8988T (cell line): ENCODE measurements at places on chromosomes 3 and 15.

GRCh38 chr3:186566772-186567071 is 417 bp downstream of the TBCCD1 start:
- DNase-seq, result no peak

- no peak for DNase-seq
These were observed 343.5 kb downstream of the FOXP1 start for GRCh38 chr3:71240034-71240433.

DNA sequence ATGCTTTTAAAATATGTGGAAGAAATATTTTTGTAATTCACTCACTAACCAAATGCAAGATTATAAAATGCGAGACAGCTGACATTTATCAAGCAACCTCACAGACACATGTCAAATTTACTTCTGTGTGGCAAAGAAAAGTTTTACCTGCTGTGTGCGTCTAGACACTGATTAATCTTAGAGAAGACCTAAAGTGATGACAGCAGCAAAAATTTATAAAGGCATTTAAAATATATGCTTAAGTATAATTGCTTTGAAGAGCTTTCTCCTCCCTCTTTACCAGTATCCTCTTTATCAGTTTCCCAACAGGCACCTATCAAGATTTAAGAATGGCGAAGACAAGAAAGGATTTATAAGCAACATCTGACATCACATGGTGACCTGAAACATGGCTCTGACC is 37.3 kb downstream of the UBP1 start:
- no peak for DNase-seq

GRCh38 chr15:98735895-98736617 is 87.7 kb downstream of the IGF1R start:
- DNase-seq, result no peak

DNA sequence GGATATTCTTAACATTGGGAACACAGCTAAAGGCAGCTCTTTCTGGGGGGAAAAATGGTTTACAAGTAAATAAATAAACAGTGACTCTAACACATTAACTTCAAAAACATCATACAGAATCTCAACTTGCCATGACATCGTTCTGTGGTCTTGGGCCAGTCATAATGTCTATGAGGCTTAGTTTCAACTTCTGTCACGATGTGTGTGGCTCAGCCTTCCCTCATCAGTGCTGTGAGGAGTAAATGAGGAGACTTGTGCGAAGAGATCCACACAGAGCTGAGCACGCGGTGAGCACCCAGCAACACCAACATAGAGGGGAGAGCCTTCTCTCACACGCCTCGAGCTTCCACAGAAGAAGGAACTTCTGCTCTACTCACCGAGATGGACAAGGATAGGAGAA is 49.0 kb downstream of the DZIP1L start:
- no peak for DNase-seq

DNA sequence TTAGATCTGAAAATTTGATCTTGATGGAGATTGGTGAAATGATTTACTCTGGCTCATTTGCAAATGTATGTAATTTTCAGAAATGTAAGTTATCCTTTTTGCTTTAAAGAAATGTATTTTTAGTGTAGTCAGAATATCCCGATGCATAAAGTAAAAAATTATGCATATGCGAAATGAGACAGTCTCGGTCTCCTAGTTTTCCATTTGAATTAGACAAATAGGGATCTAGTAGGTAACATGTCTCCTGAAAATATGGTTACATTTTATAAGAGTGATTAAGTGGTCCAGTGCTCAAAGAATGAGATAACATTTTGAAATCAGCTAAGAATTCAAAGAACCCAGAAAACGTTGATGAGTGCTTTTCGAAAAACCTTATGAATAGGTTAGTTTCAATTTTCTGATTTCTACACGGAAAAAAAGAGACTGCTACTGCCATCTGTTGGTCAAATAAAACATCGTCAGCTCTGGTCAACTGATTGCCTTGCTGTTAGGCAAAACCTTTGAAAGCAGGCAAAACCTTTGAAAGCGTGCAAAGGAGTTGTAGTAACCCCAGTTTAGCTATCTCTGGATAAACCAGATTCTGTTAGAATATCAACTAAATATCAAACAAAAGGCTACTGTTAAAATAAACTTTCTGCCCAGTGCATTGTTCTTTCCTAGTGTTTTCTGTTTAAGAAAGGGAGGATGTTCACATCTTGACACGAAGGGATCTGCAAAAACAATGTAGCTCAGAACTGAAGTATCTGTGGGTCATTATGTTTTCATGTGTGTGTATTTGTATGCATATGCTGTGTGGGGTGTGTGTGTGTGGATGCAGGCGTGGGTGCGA is 59.3 kb upstream of the CHMP2B start:
- DNase-seq, result no peak

GRCh38 chr3:194711286-194711685 is 25.6 kb downstream of the FAM43A start:
- DNase-seq, result no peak

DNA sequence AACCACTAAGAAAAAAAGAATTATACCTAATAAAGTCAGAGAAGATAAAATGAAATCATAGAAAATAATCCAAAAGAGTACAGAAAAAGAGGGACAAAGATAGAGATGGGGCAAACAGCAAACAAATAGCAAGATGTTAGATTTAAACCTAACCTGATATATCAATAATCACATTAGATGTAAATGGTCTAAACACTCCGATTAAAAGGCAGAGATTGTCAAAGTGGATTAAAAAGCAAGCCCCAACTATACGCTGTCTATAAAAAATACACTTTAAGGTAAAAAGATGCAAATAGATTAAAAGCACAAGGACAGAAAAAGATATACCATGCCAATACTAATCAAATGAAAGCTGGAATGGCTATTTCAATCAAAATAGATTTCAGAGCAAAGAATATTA is 16.8 kb downstream of the ADPGK start:
- DNase-seq, result no peak

DNA sequence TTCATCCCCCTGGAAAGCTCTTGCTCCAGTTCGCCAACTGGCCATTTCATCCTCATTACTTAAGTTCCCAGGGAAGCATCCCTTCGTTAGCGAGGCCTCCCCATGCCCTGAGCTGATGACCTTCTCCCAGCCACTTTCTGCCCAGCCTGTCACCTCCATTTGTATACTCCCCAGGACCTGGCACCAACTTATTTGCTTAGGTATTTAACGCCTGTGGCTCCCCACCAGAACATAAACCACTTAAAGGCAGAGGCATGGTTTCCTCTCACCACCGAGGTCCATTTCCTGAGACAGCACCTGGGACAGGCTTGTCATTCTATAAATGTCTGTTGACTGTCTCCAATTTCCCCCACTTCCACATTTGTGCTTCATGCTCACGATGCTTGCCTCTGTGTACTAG is 189.0 kb downstream of the ZNF621 start:
- DNase-seq, result no peak

DNA sequence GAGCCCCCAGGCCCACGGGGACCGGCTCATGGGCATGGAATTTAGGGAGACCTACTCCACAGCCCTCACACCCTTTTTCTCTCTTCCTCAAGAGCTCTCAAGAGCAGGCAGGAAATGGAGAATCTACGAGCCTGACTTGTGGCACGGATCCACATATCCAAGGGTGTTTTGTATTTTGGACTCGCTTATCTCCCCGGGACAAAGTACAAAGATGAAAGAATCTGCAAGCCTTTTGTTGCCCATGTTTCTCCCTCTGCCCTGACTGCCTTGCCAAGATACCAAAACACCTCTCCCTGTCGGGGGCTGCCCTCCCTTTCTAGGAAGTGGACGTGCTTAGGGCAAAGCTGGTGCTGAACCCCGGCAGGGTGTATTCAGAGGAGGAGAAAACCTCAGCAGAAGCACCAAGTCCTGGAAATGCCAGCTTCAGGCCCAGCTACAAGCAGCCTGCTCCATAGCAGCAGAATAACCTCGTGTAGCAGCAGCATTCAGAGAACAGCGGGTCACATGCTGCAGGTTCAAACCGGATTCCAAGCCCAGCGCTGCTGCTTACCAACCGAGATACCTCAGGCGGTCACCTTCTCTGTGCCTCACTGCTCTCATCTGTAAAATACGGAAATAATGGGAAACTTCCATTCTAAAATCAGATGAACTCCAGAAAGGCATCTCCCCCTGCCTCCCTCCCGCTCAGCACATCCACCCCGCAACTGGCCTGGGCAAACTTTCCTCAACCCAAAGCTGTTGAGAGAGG is 35.2 kb downstream of the DNASE1L3 start:
- no peak for DNase-seq

- peak; percentile 31 for DNase-seq
These were observed 27.6 kb downstream of the SLC28A1 start for GRCh38 chr15:84911879-84912660.

GRCh38 chr3:146542179-146542578 is 2.2 kb downstream of the PLSCR1 start:
- no peak for DNase-seq

- DNase-seq, result no peak
These were observed 9.7 kb downstream of the RTP4 start for GRCh38 chr3:187377842-187378241.

GRCh38 chr3:46909535-46910161 is 32.1 kb downstream of the PTH1R start:
- DNase-seq, result peak; percentile 97

DNA sequence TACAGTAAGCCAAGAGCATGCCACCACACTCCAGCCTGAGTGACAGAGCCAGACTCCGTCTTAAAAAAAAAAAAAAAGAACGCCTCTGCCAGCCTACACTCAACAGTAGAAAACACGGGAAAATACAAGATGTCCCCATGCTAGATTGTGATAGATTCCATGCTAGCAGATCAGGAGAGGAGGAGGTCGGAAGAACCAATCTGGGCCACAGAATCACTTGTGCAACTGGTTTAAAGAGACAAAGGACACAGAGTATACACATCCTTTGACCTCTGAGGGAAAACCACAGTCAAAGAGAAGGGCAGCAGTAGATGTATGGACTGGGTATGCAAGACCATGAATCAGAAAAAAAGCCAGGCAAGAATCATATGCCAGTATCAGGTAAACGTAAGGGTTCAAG is 15.9 kb downstream of the TBL1XR1 start:
- DNase-seq, result no peak

GRCh38 chr3:106640353-106640752 is 736.9 kb upstream of the CCDC54 start:
- no peak for DNase-seq

DNA sequence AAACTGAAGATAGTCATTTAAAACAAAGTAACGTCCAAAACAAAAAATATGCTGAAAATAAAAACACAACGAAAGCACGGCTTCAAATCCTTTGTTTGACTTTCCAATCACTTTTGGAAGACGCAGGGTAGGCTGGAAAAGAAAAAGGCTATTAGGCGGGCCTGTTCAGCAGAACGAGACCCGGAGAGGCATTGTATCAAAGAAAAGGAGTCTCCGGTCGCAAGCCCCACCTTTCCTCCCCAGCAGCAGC is 691 bp downstream of the SENP7 start:
- DNase-seq, result no peak

DNA sequence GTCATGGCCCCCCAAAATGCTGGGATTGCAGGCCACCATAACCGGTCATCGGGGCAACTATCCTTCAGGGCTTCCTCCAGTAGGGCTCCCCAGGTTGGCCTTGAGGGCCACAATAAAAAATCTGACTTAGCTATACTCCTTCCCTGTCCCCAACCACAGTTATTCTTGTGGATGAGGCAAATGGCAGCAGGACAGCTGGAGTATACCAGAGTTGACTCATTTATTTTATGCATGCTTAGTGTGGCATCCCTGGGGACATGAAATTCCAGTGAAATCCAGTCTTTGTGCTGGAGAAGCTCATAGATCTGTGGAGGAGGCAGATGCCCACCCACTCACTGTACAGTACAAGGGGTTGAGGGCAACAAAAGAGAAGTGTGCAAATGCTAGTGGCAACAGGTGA is 109.5 kb downstream of the RORA start:
- DNase-seq, result no peak

- DNase-seq, result no peak
These were observed 8.1 kb downstream of the PIAS1 start for GRCh38 chr15:68062214-68062613.

GRCh38 chr3:61448378-61448777 is 113.0 kb upstream of the PTPRG start:
- DNase-seq, result no peak

DNA sequence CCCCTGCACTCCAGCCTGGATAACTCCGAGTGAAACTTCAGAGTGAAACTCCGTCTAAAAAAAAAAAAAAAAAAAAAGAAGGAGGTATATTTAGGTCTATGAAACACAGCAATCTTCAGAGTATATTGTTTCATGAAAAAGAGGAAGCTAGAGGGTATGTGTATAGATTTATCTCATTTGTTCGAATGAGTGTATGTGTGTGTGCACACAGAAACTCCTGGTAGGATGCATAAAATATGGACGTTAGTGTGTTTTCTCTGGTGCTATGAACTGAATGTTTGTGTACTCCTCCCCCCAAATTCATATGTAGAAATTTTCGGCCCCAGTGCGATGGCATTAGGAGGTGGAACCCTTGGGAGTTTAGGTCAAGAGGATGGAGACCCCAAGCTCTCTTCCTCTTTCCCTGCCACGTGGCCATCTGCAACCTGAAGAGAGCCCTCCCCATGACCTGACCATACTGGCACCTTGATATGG is 98.6 kb upstream of the KLF13 start:
- no peak for DNase-seq

- no peak for DNase-seq
These were observed 343.3 kb upstream of the PPP2R3A start for GRCh38 chr3:135622215-135622614.

DNA sequence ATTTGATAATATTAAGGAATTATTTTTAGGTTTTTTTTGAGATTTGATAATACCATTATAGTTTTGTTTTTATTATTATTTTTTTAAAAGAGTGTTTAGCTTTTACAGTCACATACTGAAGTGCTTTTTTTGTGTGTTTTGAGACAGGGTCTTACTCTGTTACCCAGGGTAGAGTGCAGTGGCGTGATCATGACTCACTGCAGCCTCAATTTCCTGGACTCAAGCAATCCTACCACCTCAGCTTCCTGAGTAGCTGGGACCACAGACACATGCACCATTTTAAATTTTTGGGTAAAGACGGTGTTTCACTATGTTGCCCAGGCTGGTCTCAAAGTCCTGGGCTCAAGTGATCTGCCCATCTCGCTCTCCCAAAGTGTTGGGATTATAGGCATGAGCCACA is 73.0 kb downstream of the SUMF1 start:
- DNase-seq, result no peak

DNA sequence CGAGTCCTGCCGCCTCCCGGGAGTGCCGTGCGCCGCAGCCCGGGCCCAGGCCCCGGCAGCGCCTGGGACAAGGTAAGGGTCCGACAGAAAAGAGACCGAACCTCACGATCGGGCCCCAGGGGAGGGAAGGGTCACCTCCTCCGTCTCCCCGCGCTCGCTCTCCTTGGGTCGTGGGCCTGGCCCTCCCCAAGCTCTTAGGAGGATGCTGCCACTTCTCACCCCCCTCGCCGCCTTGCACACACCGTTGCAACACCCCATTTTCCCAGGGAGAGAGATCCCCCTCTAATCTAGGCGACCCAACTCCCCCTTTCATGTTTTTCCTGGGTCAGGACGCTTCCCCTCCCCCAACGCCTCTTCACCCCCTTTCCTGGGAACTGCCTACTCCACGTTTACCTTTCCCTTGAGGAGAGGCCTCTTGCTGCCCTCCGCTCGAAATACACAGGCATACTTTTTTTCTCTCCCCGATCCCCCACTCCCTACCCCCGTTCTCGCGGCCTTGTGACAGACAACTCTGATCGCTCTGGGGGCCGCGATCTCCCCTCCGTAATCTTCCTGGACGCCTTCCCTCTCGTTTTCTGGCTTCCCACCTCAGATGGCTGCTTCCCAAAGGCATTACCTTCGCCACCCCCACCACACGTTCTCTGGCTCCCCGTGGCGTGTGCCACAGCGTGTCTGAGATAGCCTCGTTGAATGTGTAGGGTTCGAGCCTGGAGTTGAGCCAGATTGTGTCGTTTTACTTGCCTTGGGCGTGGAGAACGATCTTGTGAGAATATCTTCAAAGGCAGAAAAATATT is 688 bp downstream of the SETD5 start:
- DNase-seq, result peak; percentile 19
